HFFc6 (cell line): ENCODE measurements at places on chromosomes 3 and 15. TPM values are rescaled to one million over a fixed set of nuclear protein-coding genes. Genes with fewer than 3 reads are reported as not detected.

- DNase-seq, result peak; percentile 4
Observed at GRCh38 chr3:121330634-121331033, 215.2 kb downstream of the POLQ start.

Gene WNT5A
- 252 to 387 TPM (median 320 TPM) in 3 replicates for total RNA-seq

Gene SLC24A5
- total RNA-seq, result not detected in 3 replicates

DNA sequence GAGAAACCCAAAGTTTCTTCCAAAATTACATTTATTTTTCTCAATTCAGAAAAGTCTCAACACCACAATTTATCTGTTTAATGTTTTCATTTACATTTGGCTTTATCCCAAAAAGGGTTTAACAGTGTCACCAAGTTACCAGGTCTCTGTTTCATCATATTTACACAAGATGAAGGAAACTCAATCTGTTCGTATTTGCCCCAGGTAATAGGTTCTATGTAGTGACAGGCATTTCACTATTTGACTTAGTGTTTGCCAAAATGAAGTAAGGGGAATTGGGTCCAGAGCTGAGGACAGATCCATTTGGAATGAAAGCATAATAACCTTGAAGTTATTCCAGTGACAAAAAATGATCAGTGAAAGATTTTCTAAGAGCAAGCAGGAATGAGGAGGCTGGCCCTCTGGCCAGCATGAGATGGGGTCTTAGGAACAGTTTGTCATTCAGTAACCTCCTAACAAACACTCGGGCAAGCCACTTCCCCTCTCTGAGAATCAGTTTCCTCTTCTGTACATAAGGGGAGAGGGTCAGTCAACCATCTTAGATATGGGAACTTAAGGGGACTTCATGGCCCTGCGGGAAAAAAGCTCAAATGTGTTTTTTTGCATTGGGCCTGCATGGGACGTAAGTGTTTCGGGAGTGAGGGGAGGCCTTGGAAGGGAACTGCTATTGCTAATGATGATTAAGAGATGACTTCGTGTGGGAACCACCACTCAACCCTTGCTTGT is 31.8 kb downstream of the UMPS start:
- no peak for DNase-seq

GRCh38 chr15:86906376-86906775 is 826.7 kb downstream of the AGBL1 start:
- no peak for DNase-seq

- DNase-seq, result no peak
Observed at GRCh38 chr15:77329202-77329601, 90.7 kb downstream of the PEAK1 start.
